ENCODE measurements at places on chromosomes 12 and 14.

- no peak for DNase-seq
Measured at GRCh38 chr12:55687746-55688145, 20.0 kb downstream of the ITGA7 start.

DNA sequence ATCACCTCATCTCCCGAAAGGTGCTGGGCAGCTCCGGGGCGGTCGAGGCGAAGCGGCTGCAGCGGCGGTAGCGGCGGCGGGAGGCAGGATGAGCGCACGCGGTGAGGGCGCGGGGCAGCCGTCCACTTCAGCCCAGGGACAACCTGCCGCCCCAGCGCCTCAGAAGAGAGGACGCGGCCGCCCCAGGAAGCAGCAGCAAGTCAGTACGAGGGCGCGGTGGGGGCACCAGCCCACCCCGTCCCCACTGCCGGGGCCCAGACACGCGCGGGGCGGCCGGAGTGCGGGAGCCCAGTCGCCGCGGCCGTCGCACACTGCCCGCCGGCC lies 862 bp downstream of the HMGA2 start:
- DNase-seq: no peak

- peak; percentile 49 for DNase-seq
Measured at GRCh38 chr14:39491134-39491571, 58.9 kb upstream of the FBXO33 start.

GRCh38 chr14:74671789-74672188 lies 41.1 kb downstream of the AREL1 start:
- peak; percentile 67 for DNase-seq

DNA sequence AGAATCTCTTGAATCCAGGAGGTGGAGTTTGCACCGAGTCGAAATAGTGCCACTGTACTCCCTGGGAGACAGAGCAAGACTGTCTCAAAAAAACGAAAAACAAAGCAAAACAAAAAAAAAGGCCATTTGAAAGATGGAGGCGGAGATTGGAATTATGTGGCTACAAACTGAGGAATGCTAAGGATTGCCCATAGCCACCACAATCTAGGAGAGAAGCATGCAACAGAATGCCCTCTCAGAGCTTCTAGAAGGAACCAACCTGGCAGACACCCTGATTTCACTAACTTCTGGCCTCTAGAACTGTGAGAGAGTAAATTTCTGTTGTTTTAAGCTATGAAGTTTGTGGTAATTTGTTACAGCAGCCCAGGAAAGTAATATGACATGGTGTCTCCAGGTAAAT lies 50.1 kb upstream of the LIMA1 start:
- no peak for DNase-seq

- DNase-seq: no peak
Measured at GRCh38 chr14:104758981-104759969, 6.3 kb downstream of the SIVA1 start.

GRCh38 chr14:85824526-85824925 lies 294.6 kb downstream of the FLRT2 start:
- DNase-seq: no peak

GRCh38 chr12:43428088-43428600 lies 123.9 kb downstream of the ADAMTS20 start:
- peak; percentile 20 for DNase-seq

- no peak for DNase-seq
Measured at GRCh38 chr14:101116486-101117130, 213.1 kb upstream of the RTL1 start.

- DNase-seq: peak; percentile 49
Measured at GRCh38 chr12:111330800-111331752, 37.8 kb downstream of the PHETA1 start.

DNA sequence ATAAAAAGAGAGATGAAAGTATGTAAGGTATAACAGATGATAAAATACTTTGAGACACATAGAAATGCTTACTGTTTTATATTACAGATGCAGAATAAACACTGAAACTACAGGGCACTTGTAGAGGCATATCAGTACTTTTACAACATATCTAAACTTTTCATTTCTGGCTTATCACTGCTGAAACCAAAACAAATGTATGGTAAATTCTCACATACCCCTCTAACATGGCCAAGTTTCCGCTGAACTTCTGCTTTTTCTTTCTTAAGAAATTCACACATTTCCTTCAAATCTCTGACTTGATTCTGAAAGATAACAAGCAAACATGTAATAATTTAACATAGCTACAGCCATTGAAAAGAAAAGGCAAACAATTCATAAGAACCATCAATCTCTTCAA lies 33.3 kb upstream of the C12orf50 start:
- no peak for DNase-seq

DNA sequence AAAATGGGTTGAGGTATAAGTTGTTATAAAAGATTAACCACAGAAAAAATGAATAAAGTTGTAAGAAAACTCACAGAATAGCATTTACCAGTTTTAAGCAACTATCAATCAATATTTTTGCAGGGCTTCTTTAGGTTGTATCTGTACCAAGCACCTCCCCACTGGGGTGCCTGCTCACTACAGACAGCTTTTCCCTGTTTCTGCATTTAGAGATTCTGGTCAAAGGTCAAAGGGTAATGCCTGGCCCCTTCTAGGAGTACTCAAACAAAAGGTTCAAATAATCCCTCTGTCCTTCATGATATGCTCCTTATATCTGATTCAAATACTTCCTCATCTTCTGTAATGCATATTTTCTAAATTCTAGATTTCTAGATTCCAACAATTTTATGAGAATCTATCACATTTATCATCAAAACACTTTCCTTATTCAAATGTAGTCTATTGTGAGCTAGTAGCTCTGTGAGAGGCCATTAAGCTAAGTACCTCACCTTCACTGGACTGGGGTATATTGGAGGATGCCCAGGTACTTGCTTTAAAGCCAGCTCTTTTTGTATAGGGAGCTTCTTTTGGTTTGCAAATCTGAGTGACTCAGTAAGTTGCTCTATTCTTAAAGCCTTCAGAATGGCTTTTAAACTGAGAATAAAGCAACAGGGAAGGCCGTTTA lies 120.7 kb upstream of the PTPRB start:
- DNase-seq: no peak

DNA sequence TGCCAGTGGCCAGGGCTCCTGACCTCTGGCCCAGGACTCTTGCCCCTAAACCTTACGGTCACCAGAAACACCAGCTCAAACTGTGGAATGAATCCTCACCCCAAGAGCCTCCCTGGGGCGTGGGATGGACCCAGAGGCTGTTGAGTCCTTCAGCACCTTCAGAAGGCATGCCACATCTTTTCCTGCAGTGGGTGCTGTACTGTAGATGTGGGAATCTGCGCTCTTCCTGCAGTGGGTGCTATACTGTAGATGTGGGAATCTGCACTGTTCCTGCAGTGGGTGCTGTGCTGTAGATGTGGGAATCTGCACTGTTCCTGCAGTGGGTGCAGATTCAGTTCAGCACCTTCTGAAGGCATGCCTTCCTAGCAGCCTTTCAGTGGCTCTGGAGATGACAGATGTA lies 1.2 kb downstream of the KRT82 start:
- no peak for DNase-seq

GRCh38 chr12:124188561-124189405 lies 106.1 kb upstream of the RFLNA start:
- DNase-seq: peak; percentile 36

- no peak for DNase-seq
Measured at GRCh38 chr14:92322516-92322915, 449 bp upstream of the SLC24A4 start.

DNA sequence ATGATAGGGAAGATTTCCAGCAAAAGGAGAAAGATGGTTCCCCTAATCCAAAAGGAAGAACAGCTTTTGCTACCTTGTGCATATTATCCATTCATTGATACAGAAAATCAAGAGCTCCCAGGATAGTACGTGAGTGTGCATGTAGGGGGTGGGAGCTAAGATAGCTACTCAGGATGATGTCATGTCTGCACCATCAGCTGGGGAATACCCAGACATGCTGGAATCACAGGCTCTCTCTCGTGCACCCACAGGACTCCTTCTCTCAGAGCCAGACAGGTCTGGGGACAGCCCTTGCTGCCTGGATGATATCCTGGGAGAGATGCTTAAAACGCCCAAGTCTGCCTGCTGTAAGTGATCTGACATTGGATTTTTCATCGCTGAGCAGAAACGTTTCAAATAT lies 38.9 kb downstream of the FOXN3 start:
- DNase-seq: peak; percentile 56

- no peak for DNase-seq
Measured at GRCh38 chr14:73248108-73248868, 11.0 kb downstream of the PAPLN start.

- DNase-seq: peak; percentile 64
Measured at GRCh38 chr12:7832059-7832696, 40.5 kb downstream of the SLC2A14 start.

GRCh38 chr12:24778486-24779304 lies 170.2 kb downstream of the BCAT1 start:
- peak; percentile 63 for DNase-seq

GRCh38 chr14:53957739-53958138 lies 1.1 kb upstream of the BMP4 start:
- no peak for DNase-seq

DNA sequence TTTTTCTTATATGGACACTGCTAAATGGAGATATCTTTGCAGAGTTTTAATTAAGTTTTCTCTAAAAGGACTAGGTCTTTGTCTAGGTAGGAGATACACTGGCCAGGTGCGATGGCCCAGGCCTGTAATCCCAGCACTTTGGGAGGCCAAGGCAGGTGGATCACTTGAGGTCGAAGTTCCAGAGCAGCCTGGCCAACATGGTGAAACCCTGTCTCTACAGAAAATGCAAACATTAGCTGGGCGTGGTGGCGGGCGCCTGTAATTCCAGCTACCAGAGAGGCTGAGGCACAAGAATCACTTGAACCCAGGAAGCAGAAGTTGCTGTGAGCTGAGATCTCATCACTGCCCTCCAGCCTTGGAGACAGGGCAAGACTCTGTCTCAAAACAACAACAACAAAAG lies 17.1 kb upstream of the CERS5 start:
- no peak for DNase-seq

DNA sequence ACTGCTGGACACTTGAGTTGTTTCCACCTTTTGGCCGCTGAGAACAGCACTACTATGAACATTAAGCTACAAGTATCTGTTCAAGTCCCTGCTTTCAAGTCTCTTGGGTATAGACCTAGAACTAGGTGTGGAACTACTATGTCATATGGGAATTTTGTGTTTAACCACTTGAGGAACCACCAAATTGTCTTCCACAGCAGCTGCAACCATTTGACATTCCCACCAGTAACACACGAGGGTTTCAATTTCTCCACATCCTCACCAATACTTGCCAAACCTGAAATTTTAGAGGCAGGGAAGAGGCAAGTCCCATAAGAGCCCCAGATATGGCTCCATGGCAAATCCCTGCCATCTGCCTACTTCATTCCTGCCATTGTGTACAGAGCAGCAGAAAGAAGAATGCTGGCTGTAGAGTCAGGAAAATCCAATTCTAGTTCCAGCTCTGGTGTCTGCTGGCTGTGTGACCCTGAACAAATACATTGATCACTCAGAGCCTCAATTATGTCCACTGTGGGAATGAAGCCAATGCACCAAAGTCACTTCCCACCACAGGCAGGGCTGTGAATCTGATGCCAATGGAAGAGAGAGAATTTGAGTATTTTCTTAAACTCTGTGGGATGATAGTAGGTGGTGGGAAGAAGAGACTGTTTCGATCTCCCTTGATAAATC lies 17.8 kb downstream of the PITPNM2 start:
- DNase-seq: no peak

- DNase-seq: no peak
Measured at GRCh38 chr14:57746563-57746962, 119.3 kb downstream of the SLC35F4 start.

DNA sequence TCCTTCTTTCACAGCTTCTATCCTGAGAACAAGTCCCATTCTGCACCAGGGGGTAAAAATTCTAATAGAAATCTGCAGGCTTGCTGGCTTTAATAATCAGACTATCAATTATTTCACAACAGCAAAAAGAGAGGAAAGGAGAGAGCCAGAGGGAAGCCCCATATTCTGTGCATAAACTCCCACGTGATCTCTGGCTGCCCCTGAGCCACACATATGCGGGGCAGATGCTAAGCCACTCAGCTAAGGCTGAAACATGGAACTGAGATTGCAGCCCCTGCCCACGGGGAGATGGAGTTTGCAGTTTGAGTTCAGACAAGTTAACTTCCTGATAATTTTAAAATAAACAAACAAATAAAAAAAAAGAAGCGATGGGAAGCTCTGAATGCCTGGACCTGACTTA lies 254.4 kb upstream of the CCDC196 start:
- DNase-seq: peak; percentile 11

- no peak for DNase-seq
Measured at GRCh38 chr12:64678248-64678647, 68.0 kb downstream of the RASSF3 start.

- DNase-seq: peak; percentile 18
Measured at GRCh38 chr12:47636908-47637780, 68.7 kb downstream of the RPAP3 start.

- peak; percentile 93 for DNase-seq
Measured at GRCh38 chr12:51592034-51592705, 1.1 kb downstream of the SCN8A start.

DNA sequence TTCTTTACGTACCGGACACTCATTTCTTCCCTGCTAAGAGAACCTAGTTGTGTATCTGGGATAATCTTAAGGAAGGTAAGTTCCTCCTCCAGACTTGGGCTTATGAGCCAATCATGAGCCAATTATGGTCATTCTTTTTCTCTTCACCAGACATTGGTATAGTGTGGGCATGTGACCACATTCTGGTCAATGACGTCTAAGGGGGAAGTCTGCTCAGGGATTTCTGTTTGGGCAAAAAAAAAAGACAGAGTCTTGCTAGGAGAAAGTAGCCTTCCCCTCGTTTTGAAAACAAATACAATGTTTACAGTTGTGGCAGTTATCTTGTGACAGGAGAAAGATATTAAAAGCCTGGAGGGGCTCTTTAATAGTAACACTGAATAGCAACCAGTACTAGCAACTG lies 20.1 kb upstream of the PLXNC1 start:
- DNase-seq: no peak

DNA sequence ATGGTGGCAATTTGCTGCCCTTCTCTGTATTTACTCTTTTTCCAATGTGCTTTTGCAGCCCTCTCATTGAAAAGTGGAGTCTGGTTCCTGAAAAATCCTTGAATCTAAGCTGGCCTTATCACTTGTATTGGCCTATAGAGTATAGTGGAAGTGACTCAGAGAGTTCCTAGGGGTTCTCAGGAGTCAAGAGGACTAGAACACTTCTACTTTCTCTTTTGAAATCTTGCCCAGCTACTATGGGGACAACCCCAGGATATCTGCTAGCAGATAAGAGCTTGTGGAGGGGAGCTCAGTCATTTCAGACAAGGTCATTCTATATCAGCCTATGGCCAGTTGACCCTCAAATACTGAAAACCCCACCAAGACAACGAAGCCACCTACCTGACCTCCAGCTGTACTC lies 26.7 kb upstream of the WSCD2 start:
- no peak for DNase-seq
